ENCODE measurements at places on chromosomes 5 and 9. TPM values are rescaled to one million over a fixed set of nuclear protein-coding genes. Genes with fewer than 3 reads are reported as not detected.

DNA sequence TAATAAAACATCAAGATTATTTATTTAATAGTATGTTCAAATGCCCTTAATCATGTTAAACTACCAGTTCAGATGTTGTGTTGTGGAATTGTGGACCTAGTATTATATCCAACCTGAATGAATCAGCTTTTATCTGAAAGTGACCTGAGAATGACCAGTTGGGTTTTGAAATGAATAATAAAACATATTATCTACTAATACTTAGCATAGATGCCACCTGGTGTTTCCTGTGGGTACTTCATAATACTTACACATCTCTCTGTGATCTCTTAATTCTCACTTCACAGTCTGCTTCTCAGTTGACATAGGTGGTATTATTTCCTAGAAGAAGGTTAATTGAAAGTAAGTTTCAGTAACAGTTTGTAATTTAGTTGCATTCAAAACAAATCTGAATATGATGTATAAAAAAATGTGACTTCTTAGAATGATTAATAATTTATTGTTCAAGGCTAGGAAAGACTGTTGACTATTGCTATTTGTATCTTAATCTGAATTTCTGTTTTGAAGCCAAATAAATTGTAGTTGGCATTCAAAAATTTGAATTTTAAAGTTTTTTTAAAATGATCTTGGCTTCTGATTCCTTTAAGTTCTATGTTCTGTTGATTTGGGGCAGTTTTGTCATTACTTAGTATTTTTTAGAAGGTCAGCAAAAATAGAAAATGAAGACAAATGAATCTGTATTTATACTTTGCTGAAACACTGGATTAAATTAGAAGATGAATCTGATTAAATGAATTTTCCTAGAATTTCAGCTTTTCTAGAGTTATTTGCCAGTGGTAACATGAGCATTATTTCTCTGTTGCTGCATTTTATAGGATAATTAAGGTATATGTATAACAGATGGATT is 48.2 kb downstream of the KIF2A start:
- H3K36me3 ChIP-seq = peaks cover 50% of the 10 kb centered on the region
- no peak overlapping the region for H3K4me3 ChIP-seq
- H3K4me1 ChIP-seq = no peaks in the 10 kb centered on the region
- no peaks in the 10 kb centered on the region for H3K27me3 ChIP-seq

DNA sequence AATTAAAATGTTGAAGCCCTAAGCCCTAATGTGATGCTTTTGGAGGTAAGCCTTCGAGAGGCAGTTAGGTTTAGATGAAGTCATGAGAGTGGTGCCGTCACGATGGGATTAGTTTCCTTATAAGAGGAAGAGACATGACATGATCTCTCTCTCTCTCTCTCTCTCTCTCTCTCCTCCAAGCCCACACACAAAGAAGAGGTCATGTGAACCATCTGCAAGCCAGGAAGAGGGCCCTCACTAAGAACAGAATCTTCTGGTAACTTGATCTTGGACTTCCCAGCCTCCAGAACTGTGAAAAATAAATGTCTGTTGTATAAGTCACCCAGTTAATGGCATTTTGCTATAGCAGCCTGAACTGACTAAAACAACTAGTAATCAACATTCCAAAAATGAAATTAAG is 175.5 kb downstream of the GNA14 start:
- H3K27ac ChIP-seq = no peak overlapping the region
- DNase-seq = no peak
- H3K4me3 ChIP-seq = no peak overlapping the region
- peaks cover 3% of the 10 kb centered on the region for H3K36me3 ChIP-seq
- H3K27me3 ChIP-seq = no peaks in the 10 kb centered on the region

DNA sequence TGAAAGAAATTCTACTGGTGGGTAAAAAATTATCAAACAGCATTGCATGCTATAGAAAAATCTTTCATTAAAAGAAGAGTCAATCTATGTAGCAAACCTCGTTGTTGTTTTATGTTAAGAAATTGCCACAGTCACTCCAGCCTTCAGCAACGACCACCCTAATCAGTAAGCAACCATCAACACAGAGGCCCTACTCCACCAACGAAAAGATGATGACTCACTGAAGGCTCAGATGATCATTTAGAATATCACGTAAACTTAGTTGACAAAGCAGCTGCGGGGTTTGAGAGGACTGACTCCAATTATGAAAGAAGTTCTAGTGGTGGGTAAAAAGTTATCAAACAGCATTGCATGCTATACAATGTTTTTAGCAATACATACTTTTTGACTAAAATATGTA is 242.6 kb downstream of the DRD1 start:
- H3K27me3 ChIP-seq = no peaks in the 10 kb centered on the region
- no peak overlapping the region for H3K27ac ChIP-seq
- H3K4me1 ChIP-seq = no peaks in the 10 kb centered on the region
- DNase-seq = no peak
- no peak overlapping the region for H3K4me3 ChIP-seq

- DNase-seq = no peak
- no peaks in the 10 kb centered on the region for H3K36me3 ChIP-seq
- no peaks in the 10 kb centered on the region for H3K27me3 ChIP-seq
- H3K4me1 ChIP-seq = peaks cover 4% of the 10 kb centered on the region
Observed at GRCh38 chr5:150665044-150665443, 4.0 kb downstream of the MYOZ3 start.

LRRC8A gene
- 37.3 TPM for polyA plus RNA-seq

DNA sequence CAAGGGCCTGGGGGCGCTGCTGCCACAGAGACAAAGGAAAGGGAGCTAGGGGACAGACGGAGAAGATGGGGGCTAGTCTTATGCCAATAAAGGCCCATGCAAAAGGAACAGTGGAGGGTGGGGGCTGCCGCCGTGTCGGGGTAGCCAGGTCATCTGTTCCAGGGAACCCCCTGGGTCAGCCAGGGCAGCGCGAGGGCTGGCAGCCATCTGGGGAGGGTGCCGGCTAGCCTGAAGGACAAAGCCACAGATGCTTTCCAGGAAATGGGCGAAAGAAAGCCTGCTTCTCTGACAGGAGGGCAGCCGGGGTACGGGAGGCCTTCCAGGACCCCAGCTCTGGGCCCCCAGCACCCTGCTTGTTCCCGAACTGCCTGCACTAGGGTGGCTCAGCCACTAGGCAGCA is 1.6 kb upstream of the CARD9 start:
- H3K36me3 ChIP-seq = no peaks in the 10 kb centered on the region
- H3K4me3 ChIP-seq = no peak overlapping the region
- H3K27ac ChIP-seq = no peak overlapping the region
- DNase-seq = no peak

DNA sequence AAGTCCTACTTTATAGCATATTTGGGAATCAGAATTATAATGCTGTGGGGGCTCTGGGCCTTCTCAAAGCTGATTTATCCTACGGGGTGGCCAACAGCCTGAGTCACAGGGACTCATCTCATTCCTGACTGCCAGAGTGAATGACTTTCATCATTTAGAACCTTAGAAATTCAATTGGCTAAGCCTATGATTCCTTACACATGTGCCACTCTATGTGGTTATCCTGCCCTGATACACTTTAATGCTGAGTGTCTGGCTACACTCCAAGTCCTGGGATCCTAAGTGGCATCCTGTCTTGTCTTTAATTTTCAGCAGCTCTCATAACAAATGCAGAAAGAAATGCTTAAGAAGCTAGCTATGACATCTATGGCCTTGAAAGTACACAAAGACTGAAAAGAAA is 75.2 kb upstream of the FREM1 start:
- H3K36me3 ChIP-seq = no peaks in the 10 kb centered on the region
- H3K27me3 ChIP-seq = no peaks in the 10 kb centered on the region
- no peak for DNase-seq

DNA sequence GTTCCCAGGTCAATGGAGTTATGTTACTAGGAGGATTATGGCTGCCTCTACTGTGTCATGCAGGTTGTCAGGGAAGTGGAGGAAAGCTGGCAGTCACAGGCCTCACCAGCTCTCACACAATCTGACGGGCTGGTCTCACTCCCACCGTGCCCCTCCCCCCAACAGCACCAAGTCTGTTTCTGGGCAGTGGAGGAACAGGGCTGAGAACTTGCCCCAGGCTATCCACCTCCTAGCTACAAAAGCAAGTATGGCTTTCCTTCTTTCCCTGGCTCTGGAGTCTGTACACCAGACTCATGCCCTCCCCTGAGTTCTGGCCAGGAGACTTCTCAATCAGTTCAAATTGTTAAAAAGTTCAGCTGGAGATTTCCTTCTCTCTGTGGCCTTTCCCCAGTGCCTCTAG is 25.7 kb upstream of the RIOK2 start:
- no peaks in the 10 kb centered on the region for H3K36me3 ChIP-seq
- DNase-seq = no peak
- no peaks in the 10 kb centered on the region for H3K27me3 ChIP-seq
- H3K27ac ChIP-seq = no peak overlapping the region
